ENCODE measurements at places on chromosomes 5 and 9. TPM values are rescaled to one million over a fixed set of nuclear protein-coding genes. Genes with fewer than 3 reads are reported as not detected.

DNA sequence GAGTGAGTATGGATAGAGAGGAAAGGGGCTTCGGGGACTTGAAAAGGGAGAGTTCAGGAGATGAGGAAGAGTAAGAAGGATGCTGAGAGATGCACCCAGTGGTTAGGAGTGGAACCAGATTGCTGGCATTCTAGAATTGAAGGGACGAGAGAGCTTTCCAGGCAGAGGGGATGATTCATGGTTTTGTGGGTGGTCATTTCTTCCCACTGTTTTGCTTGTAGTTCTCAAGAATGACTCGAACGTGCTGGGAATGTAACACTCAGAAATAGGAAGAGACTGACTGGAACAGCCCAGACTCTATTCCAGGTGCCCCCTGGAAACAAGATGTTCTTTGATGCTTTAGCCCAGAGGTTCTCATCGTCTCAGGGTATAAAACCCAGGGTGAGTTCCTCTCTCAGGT lies 294.2 kb downstream of the ICE1 start:
- DNase-seq = no peak

- peak; percentile 30 for DNase-seq
Observed at GRCh38 chr9:128940271-128940921, 7.0 kb downstream of the DOLK start.

ZCCHC7 gene
- total RNA-seq = 27.1 TPM

SHOC1 gene
- total RNA-seq = not detected

- no peak for DNase-seq
Observed at GRCh38 chr5:179858241-179858585, 404 bp downstream of the MRNIP start.

DNA sequence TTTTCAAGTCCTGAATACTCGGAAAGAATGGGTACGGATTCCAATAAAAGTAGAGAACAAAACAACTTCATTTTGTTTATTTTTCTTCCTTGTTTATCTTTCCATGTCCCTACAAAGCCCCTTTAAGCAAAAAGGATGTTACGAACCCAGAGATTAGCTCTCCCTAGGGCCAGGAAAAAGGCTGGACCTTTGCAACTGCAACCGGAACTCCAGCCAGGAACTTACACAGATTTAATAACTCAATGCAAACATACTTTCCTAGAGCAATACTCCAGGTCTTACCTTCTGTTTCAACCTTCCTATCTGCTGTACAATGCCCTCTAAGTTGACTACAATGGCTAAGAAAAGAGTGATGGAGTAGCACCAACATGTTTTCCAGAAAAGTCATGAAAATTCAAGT lies 7.0 kb downstream of the DENND1A start:
- no peak for DNase-seq

NFIB gene
- total RNA-seq = not detected

- DNase-seq = no peak
Observed at GRCh38 chr5:146243247-146243646, 39.8 kb downstream of the RBM27 start.

GRCh38 chr9:6681957-6682501 lies 36.5 kb upstream of the GLDC start:
- DNase-seq = no peak

GRCh38 chr5:178240766-178241165 lies 8.2 kb upstream of the PHYKPL start:
- no peak for DNase-seq

All from CD8-positive, alpha-beta memory T cell (primary cell).